ENCODE measurements at places on chromosomes 16 and 17.
A peak's percentile ranks its signal among the peaks of the same experiment; 100 is the strongest.

DNA sequence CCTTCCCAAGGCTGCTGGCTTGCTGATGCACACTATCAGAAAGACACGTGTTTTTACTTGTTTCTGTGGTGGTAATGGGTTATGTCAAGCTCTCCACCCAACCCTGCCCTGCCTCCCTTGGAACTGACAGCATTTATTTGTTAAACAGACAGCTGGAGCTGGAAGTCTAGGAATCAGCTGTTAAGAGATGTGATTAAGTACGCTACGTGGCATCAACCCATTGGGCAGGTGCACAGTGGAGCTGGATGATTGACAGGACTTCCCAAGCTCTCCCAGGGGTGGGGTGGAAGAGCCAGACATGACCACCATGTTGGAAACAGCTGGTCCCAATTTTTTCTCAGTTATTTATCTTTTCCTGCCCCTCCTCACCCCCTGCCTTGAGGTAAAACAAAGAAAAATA, 49.4 kb downstream of the ADAMTS18 start:
- DNase-seq, result no peak

GRCh38 chr17:43927060-43927864, 15.0 kb downstream of the PPY start:
- DNase-seq, result no peak

DNA sequence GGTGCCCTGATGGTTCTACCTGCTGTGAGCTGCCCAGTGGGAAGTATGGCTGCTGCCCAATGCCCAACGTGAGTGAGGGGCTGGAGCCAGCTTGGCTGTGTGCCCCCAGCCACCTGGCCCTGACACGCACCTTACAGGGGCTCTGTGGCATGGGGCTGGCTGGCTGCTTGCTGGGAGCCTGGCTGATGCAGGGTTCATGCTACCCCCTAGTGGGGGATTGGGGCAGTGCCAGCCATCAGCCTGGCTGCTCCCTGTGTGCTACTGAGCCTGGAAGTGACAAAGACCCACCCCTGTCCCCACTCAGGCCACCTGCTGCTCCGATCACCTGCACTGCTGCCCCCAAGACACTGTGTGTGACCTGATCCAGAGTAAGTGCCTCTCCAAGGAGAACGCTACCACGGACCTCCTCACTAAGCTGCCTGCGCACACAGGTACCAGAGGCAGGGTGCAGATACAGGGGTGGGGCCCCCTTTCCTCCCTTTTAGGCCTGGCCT, 5.7 kb downstream of the GRN start:
- DNase-seq, result peak; percentile 19

- DNase-seq, result no peak
Observed at GRCh38 chr16:89954462-89954861, 5.9 kb downstream of the DEF8 start.

DNA sequence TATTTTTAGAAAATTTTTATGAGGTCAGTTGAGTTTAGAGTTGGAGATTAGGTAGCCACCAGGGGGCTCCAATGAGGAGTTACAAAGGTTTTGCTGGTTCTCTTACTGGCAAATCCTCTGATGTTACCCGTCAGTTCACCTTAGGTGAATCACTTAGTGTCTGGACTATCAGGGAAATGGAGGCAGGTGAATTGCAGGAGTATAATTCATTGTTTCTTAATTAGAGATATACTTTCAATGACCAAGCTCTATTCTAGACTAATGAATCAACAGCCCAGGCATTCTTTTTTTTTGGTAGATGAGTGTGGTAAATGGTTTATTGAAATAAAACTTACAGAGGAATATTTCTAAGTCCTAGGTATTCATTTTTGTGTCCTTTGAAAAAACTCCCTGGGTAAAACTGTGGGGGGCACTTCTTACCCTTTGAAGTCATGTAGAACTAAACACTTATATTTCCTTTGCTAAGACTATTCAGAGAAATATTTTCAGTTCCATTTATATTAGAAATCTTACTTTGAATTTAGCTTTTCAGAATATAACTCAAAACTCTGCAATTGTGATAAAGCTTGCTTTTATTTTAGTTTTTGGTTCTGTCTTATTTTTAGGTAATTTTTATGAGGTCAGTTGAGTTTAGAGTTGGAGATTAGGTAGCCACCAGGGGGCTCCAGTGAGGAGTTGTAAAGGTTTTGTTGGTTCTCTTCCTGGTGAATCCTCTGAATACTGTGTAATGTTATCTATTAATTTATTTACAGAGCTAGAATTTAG, 17.7 kb downstream of the PSMD11 start:
- DNase-seq, result peak; percentile 30

GRCh38 chr17:34201767-34202166, 53.3 kb upstream of the CCL2 start:
- DNase-seq, result no peak

GRCh38 chr17:82281076-82281475, 7.6 kb upstream of the CSNK1D start:
- no peak for DNase-seq

- DNase-seq, result no peak
Observed at GRCh38 chr17:63911657-63912100, 621 bp upstream of the CSHL1 start.

- DNase-seq, result peak; percentile 31
Observed at GRCh38 chr17:41537990-41538389, 9.9 kb upstream of the KRT19 start.

DNA sequence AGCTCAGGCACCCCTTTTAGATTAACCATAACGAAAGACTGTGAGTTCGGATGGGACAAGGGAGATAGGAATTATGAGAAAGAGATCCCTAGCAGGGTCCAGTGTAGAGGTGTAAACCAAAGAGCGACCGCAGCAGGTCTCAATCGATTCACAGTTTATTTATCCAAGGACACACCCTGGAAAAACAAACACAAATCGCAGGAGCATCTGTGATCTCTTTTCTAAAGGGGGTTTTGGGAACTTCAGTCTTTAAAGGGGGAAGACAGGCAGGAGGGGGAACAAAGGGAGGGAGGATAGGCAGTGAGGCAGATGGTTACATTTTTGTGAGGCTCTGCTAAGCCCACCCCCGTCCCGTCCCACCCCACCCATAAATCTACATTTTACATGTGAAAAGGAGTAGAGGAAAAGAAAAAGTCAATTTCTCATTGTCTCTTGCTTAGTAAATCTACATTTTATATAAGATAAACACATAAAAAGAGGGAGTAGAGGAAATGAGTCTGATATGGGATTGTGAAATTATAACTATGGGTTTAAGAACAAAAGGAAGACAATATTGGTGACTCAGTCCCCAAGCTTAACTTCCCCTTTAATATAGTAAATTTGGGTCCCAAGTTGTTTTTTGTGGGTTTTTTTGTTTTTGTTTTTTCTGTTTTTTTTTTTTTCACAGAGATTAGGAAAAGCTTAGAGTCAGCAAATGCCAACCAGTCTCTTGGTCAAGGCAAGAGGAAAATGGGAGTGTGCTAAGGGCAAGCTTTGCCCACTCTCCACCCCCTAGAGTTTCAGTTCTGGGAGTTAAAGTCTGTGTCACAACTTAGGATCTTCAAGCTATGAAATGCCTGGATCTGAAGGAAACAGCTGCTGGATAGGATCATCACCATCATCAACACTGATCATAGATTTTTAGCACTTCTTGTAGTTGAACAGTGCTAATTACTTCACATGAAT, 160.9 kb upstream of the CDH5 start:
- DNase-seq, result peak; percentile 36

- DNase-seq, result no peak
Observed at GRCh38 chr16:1655269-1655807, 22.7 kb upstream of the JPT2 start.

DNA sequence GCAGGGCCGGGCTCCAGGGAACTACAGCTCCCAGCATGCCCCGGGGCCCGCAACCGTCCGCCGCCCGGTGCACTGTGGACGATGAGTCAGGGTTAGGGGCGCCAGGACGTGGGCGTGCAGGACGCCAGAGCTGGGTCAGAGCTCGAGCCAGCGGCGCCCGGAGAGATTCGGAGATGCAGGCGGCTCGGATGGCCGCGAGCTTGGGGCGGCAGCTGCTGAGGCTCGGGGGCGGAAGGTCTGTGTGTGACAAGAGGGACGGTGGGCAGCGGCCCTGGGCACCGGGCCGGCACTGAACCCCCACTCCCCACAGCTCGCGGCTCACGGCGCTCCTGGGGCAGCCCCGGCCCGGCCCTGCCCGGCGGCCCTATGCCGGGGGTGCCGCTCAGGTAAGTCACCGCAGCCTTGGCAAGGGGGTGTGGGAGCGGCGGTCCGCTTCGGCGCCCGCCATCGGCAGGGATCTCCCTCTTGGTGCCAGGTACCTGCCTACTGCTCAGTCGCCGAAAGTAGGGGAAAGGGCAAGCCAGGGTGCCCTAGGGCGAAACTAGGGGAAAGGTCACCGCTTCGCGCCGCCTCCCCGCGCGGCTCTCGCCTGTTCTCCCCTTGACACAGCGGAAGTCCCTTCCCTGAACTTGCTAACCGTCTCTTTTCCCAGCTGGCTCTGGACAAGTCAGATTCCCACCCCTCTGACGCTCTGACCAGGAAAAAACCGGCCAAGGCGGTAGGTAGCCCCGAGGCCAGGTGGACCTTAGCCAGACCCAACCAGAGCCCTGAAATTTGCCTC, at the start of the genes ACADVL and DLG4:
Gene ACADVL (plus strand): TSS at position 127 of the 781 bp plus-strand sequence. CDS start 47 bp downstream, at position 174.
Gene DLG4 (minus strand): TSS at position 25 of the 781 bp plus-strand sequence.
- DNase-seq, result peak; percentile 86

GRCh38 chr16:52055381-52055780, 491.6 kb downstream of the TOX3 start:
- DNase-seq, result no peak

GRCh38 chr17:29146369-29146972, 33.7 kb downstream of the MYO18A start:
- no peak for DNase-seq

DNA sequence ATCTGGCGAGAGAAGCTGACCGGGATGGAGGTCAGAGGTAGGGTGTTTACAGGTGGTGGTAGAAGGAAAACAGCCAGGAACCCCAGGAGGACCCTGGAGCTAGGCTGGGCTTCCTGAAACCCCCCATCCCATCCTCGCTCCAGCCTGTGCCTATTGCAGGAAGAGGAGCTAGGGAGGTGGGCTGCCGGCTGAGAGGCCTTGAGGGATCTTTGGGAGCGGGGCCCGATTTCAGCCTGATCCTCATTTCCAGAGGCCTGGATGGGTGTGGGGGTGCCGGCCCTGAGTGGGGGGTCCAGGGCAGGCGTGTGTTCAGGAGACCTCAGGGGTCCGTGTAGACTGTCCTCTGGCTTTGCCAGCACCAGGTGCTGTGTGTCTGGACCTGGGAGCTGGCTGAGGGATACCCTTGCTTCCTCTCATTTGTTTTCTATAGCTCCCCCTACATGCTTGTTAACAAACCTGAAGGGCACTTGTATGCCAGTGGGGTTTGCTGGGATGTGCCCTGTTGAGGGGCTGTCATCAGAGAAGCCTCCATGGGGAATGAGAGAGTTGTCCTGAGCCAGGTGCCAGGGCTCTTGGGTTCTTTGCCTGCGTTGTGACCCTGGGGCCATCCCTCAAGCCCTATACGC, 18.9 kb upstream of the RAP1GAP2 start:
- no peak for DNase-seq

DNA sequence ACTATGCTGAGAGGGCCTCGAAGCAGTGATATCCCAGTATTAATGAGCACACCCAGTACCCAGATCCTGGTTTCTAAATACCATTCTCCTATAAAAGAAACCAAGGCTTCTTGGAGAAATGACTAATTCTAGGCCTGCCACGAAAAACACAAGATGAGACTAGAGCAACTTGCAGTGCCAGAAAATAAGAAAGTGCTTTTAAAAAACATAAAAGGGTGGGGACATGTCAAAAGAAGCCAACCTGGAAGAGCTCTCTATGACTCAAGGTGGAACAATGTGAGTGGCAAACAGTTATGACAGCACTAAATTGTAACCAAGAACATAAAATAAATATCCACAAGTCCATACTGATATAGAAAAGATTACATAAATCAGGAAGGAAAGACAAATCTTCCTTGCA, 153.2 kb upstream of the KCNJ18 start:
- peak; percentile 11 for DNase-seq

DNA sequence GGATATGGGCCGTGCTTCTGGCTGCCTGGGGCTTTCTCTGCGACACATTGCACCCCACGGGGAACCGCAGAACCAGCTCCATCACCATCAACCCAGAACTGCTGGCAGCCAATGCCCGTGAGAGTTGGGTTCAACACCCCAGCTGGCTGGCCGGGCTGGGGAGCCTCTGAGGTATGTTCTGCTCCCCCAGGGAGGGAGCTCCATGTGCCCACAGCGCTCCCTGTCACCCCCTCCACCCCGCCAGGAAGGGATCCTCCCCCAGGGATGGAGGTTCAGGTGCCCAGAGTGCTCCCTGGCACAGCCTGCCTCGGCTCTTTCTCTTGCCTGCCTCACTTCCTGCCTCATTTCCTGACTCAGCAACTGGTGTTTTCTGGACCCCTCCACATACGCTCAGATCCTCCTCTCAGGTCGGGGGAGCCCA, 24.2 kb upstream of the MPRIP start:
- DNase-seq, result no peak

GRCh38 chr16:1426734-1427471, 4.0 kb upstream of the PERCC1 start:
- DNase-seq, result no peak

DNA sequence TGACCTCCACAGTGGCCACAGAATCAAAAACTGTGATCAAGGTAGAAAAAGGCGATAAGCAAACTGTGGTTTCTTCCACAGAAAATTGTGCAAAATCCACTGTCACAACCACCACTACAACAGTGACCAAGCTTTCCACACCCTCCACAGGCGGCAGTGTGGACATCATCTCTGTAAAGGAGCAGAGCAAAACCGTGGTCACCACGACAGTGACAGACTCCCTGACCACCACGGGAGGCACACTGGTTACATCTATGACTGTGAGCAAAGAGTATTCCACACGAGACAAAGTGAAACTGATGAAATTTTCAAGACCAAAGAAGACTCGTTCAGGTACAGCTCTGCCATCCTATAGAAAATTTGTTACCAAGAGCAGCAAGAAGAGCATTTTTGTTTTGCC, 83.6 kb downstream of the C17orf58 start:
- no peak for DNase-seq

DNA sequence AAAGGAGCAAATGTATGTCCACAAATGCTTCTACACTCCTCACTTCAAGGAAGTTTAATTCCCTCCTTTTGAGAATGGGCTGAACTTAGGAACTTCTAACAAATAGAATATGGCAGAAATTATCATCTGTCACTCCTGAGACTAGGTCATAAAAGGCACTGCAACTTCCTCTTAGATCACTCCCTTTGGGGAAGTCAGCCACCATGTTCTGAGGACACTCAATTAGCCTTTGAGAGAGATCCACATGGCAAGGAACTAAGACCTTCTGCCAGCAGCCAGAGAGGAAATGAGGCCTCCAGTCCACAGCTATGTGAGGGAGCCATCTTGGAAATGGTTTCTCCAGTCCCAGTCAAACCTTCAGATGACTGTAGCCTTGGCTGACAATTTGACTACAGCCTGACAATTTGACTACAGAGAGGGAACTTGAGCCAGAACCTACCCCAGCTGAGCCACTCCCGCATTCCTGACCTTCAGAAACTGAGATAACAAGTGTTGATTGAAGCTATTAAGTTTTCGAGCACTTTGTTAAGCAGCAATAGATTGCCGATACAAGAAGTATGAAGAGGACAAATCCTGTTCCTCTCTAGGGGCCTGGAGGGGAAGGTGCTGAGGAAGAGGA, 113.4 kb upstream of the SEC14L1 start:
- DNase-seq, result no peak

- no peak for DNase-seq
Observed at GRCh38 chr17:81252987-81253329, 13.8 kb downstream of the NDUFAF8 start.

- DNase-seq, result no peak
Observed at GRCh38 chr16:86661706-86662105, 83.4 kb downstream of the FOXL1 start.

- no peak for DNase-seq
Observed at GRCh38 chr16:17275076-17276009, 195.4 kb downstream of the XYLT1 start.

- peak; percentile 48 for DNase-seq
Observed at GRCh38 chr17:40456396-40456951, 13.2 kb downstream of the IGFBP4 start.

GRCh38 chr16:89452241-89452640, 38.1 kb downstream of the ANKRD11 start:
- no peak for DNase-seq
